DMS79 (cell line): ENCODE measurements at places on chromosomes 13 and 19.

- DNase-seq, result peak; percentile 75
These were observed 1.2 kb upstream of the GRAMD1A start for GRCh38 chr19:34998777-34999497.

DNA sequence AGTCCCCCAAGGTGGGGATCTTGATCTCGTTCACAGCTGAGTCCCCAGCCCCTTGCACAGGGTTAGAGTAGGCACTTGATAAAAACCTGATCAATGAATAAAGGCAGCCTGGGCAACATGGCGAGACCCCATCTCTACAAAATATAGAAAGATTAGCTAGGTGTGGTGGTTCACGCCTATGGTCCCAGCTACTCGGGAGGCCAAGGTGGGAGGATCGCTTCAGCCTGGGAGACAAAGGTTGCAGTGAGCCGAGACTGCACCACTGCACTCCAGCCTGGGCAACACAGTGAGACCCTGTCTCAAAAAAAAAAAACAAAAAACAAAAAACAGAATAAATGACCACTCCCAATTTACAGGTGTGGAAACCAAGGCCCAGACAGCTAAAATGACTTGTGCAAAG is 4.8 kb downstream of the YIF1B start:
- DNase-seq, result no peak

DNA sequence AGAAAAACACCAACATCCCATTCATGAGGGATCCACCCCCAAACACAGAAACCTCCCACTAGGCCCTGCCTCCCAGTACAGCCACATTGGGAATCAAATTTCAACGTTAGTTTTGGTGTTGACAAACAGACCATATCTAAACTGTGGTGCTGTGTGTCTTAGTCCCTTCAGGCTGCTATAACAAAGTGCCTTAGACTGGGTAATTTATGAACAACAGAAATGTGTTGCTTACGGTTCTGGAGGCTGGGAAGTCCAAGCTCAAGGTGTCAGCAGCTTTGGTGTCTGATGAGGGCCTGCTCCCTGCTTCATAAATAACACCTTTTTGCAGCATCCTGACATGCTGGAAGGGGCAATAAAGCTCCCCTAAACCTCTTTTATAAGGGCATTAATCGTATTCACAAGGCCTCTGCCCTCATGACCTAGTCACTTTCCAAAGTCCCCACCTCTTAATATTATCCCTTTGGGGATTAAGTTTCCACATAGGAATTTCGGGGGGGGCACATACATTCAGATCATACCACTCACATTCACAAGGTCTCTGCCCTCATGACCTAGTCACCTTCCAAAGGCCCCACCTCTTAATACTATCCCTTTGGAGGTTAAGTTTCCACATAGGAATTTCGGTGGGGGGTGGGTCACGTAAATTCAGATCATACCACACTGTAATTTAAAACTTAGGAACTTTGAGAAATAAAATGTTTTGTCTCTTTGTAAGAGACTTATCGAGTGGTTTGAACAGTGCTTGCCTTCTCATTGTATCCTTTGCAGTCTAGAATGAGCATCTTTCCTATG is 27.5 kb downstream of the ZNF507 start:
- no peak for DNase-seq

GRCh38 chr13:100984085-100984705 is 309.6 kb upstream of the TMTC4 start:
- DNase-seq, result peak; percentile 75

DNA sequence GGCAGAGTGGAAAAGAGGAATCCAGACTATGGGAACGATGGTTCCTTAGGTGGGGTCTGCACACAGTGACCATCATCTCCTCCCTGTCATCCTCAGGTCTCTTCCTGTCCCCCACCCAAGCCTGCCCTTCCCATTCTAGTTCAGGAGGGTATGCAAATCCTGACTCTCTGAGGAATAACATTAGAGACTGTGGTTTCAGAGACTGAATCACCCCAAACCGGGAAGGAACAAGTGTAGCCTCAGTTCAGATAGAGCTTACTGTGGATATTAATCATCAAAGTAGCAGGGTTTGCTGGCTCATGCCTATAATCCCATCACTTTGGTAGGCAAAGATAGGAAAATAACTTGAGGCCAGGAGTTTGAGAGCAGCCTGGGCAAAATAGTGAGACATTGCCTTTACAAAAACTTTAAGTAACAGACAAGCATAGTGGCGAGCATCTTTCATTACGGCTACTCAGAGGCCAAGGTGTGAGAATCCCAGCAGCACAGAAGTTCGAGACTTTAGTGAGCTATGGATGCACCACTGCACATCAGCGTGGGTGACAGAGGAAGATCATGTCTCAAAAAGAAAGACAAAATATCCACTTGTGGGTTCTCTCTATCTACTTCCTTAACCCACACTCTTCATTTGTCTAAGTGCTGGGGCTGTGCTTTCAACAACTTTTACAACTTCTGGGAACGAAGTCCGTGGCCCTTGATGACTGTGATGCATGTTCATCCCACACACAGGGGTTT is 19.3 kb upstream of the LGALS13 start:
- no peak for DNase-seq

DNA sequence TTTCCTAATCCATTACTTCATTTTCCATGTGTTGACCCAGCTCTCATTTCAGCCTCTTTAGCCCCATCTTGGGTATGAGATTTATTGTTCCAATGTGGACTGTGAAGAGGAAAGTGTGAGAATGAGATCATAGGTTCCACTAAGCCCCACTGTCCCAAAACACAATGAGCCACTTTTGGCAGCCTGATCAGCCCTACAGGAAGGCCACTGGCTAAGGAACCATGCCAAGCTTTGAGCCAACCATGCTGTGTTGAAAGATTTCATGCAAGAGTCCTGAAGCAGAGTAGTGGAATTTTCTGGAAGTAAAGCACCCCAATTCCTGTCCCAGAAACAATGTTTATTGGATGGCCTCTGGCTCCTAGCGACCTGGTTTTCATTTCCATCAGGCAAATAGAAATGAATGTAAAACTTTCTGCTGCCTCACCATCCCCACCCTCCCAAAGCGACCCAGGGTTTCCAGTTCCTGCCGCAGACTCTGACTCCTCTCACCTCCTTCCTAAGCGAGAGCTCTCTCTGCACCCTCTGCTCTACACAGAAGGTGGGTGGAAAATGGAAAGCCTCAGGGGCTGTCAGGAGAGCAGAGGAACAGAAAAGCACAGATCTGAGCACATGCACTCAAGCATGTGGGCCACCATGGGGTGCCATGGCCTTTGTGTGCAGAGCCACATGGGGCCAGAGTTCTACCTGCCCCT is 73.1 kb downstream of the KCTD12 start:
- DNase-seq, result no peak

DNA sequence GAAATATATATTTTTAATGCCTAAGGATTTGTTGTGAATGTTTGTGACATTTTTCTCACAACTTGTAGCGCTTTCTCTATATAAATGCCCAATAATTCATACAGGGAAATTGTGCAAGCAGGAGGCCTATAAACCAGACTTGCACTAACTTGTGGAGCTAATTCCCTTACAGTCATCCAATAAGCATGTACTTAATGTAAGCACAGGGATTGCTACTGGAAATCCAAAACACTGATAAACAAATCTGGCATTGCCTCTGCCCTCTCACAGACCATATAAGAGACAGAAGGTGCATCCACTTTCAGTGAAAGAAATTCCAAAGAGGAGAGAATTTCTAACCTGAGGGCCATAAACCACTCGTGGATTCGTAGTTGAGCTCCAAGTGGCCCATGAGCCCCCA is 518.8 kb downstream of the MYO16 start:
- no peak for DNase-seq

- no peak for DNase-seq
These were observed 12.2 kb downstream of the ZNF112 start for GRCh38 chr19:44344255-44344654.

- DNase-seq, result peak; percentile 23
These were observed 8.9 kb upstream of the GDF15 start for GRCh38 chr19:18377026-18377425.

DNA sequence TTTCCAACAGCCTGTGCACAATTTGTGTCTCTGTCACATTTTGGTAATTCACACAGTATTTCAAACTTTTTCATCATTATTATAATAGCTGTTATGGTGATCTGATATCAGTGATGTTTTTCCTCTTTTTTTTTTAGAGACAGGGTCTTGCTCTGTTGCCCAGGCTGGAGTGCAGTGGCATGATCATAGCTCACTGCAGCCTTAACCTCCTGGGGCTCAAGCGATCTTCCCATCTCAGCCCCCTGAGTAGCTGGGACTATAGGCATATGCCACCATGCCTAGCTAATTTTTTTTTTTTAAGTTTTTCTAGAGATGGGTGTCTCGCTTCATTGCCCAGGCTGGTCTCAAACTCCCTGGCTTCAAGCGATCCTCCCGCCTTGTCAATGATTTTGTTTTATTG is 5.8 kb downstream of the MARK4 start:
- no peak for DNase-seq

GRCh38 chr13:81916461-81916860 is 1575.5 kb upstream of the SPRY2 start:
- no peak for DNase-seq

- DNase-seq, result no peak
These were observed 19.0 kb downstream of the OLFM2 start for GRCh38 chr19:9917321-9917720.

GRCh38 chr13:99228737-99229691 is 28.4 kb downstream of the UBAC2 start:
- no peak for DNase-seq

DNA sequence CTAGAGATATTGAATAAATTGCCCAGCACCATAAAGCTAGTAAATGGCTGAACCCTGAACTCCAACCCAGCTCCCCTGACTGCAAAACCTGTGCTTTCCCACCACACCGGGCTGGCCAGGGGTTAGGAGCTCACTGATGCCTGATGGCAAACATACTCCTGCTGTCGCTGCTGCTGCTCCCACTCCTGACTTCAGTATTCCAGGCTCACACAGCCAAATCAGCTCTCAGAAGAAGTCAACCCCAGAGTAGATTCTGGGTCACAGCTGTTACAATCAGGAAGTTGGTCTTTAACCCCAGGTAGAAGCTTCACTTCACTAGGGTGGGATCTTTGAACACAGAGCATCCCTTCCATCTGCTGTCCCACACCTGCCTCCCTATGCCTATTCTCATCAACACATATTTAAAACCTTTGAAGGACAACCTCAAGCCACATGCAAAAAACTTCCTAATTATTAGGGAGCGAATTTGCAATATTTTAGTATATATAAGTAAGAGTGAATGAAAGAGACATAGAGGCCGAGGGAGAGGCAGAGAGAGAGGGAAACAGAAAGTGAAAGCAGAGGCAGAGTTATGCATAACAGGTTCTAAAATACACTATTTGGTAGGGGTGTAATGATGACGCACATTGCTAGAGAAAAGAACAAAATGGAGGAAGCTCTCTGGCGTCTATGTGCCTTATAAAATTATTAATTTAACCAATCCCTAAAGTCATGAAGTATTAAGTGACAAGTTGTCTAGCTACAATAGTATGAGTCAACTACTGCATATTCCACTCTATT is 99.4 kb upstream of the SERP2 start:
- no peak for DNase-seq

DNA sequence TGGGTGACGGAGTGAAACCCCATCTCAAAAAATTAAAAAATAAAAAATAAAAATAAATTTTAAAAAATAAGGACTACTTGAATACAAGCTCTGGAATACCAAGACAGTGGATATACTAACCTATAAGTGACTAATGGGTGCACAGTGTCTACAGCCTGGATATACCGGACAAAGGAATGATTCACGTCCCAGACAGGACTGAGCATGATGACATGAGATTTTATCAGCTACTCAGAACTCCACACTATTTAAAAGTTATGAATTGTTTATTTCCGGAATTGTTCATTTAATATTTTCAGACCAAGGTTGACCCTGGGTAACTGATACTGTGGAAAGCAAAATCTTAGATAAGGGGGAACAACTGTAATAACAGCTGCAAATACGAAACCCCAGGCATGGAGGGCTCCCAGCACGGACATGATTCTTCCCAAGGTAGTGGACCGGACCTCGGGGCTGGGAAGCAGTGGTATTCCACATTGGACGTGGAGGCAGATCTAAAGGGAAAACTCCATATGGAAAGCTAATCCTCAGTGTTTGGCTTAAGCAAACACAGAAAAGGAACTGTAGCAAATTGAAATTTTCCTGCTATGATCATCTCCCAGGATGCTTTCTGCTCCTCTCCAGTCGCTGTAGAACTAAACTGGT is 102.6 kb upstream of the TSHZ3 start:
- no peak for DNase-seq

- DNase-seq, result no peak
These were observed 1227.4 kb upstream of the PCDH20 start for GRCh38 chr13:62643007-62643483.

- no peak for DNase-seq
These were observed 7.2 kb upstream of the PABPC3 start for GRCh38 chr13:25088562-25089221.

- DNase-seq, result no peak
These were observed 67.1 kb downstream of the ZNF536 start for GRCh38 chr19:30439310-30439709.

DNA sequence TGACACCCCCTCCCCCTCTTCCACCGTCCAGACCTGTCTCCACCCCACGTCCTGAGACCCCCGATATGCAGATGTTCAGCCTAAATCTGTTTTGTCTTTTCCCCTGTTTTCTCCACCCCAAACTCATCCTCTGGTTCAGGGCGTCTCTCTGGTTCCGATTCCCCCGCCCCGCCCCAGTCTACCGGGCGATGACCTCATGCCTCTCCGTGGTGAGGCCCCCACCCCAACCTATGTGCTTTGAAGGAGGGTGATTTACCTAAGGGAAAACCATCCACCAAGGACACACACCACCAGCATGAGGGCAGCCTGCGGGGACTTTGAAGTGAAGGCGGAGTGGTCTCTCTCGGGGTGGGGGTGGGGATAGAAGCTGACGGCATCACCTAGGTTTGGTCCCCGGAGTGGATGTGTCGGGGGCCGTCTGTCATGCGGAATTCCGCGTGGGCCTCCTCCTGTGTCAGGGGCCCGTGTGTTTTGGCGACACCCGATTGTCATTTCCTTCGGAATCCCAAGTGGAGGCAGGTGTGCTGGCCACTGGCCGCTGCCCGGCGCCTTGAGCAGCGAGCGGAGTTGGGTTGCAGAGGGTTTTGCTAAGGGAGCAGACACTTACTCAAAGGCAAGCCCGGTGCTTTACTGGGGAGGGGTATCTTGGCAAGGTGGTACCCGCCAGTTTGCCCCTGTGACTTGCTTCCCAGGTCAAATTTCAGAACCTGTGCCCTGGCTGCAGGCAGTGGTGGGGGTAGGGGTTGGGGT is 1.4 kb downstream of the FZR1 start:
- DNase-seq, result no peak

DNA sequence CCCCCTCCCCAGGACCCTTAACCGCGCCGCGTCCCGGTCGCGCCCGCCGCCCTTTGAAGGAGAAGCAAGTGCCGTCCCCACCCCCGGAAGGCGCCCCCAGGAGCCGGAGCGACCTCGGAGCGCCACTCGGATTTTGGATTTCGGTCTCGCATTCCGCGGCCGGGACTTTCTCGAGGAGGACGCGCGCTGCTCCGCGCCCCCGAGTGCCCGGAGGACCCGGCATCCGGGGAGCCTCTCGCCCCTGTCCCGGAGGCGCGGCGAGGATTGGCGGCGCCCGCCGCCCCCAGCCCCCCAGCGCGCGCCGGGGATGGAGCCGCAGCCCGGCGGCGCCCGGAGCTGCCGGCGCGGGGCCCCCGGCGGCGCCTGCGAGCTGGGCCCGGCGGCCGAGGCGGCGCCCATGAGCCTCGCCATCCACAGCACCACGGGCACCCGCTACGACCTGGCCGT is 1.6 kb downstream of the MIDN start:
- DNase-seq, result no peak
